ENCODE measurements at places on chromosomes 7 and 10. TPM values are rescaled to one million over a fixed set of nuclear protein-coding genes. Genes with fewer than 3 reads are reported as not detected.
A peak's percentile ranks its signal among the peaks of the same experiment; 100 is the strongest.

DNA sequence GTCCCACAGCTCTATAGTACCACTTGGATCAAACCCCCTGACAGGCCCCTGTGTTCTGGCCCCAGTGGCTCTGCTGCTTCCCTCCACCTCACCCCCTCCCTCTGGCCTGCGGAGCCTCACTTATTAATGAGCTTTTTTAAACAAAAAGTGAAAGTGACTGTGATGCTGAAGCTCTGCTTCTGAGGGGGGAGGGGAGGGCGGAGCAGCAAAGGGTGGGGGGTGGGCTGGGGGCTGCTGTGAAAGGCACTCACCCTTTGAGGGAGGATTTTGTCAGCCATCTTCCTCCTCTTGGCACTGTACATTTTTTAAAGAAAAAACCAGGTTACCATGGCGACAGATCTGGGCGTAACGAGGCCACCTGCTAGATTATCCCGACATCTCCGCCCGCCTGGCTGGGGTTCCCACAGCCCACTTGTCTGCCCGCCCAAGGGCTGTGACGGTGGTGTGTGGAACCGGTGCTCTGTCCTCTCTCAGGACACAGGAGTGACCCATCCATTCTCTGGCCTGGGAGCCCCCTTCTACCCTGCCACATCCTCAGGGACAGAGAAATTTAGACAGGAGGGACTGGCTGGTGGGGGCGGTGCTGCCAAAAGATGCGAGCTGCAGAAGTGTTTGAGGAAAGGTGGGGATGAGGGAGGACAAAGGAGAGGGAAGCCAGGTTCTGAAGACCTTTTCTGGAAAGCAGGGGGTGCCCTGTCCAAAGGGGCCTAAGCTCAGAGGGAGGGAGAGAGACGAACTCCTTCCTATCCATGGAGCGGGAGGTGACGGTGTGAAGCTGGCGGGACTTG is 4.9 kb downstream of the SMARCD3 start:
- peak; percentile 51 for DNase-seq
- no peaks in the 10 kb centered on the region for H3K4me1 ChIP-seq
- H3K27me3 ChIP-seq: no peaks in the 10 kb centered on the region

GRCh38 chr7:118870187-118870586 is 645.7 kb downstream of the ANKRD7 start:
- no peak for DNase-seq
- no peak overlapping the region for H3K27ac ChIP-seq
- no peak overlapping the region for H3K4me3 ChIP-seq
- H3K27me3 ChIP-seq: no peaks in the 10 kb centered on the region
- H3K4me1 ChIP-seq: no peaks in the 10 kb centered on the region

DNA sequence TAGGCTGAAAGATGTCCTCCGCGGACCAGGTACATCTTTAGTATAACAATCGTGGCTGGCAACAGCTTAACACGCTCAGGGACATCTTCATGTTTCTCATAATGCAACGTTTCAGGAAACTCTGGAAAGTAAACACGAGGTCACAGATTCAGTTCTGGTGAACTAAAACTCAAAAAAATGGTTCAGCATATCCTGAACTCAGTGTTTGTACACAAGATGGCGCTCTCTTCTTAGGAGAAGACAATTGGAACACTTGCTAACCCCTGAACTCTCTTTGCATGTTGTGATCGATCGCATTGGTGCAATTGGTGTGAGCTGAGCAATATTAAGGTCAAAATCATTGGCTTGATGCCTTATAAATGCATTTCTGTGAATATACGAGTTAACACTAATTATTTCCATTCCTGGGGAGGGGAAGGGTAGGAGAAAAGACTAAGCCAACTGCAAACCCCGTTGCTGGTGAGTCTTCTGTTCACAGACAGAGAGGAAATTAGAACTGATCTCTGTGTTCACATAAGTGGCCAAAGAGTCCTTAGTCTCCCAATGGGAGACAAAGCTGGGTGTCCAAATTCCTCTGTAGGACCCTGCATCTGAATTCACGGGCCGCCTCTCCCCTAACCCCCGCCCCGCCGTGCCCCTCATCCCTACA is 52.6 kb upstream of the FAM180A start:
- no peak overlapping the region for H3K27ac ChIP-seq
- DNase-seq: no peak
- H3K36me3 ChIP-seq: no peaks in the 10 kb centered on the region
- H3K4me1 ChIP-seq: no peaks in the 10 kb centered on the region
- no peaks in the 10 kb centered on the region for H3K27me3 ChIP-seq

- no peaks in the 10 kb centered on the region for H3K27me3 ChIP-seq
- H3K27ac ChIP-seq: no peak overlapping the region
- no peaks in the 10 kb centered on the region for H3K36me3 ChIP-seq
Observed at GRCh38 chr7:129163875-129164544, 19.5 kb downstream of the TSPAN33 start.

GRCh38 chr10:70576803-70577517 is 25.6 kb downstream of the PRF1 start:
- no peaks in the 10 kb centered on the region for H3K4me1 ChIP-seq
- no peak overlapping the region for H3K4me3 ChIP-seq
- no peaks in the 10 kb centered on the region for H3K36me3 ChIP-seq
- H3K27me3 ChIP-seq: no peaks in the 10 kb centered on the region
- H3K27ac ChIP-seq: no peak overlapping the region

DNA sequence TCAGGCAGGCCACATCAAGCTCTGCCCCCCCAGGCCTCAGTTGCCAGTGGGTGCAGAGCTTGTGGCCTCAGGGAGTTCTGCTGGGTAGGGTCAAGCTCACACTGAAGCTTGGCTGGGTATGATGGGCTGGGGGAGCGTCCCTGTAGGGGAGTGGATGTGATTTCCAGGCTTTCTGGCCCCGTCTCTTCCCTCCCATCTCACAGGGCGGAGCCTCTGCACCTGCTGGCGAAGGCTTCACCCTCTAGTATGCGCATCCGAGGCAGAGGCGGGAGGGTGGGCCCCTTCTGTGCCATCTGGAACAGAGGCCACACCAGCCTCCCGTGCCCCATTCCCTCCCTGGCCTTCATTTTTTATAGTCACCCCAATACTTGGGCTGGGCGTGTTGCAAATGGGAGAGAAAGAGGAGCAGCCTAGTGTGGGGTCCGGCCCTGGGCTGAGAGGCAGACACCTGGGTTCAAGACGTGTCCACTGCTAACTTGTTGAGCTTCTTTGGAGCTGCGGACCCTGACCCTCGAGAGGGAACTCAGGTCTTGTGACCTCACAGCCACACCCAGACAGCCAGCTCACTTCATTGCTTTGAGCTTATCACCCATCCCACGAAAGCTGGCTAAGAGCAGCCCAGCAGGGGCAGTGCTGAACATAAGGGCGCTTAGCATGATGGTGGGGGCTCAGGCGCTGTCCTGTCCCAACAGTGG is 2.3 kb downstream of the AQP1 start:
- H3K27ac ChIP-seq: peak overlapping the region; percentile 94
- peak; percentile 46 for DNase-seq
- H3K27me3 ChIP-seq: no peaks in the 10 kb centered on the region
- no peaks in the 10 kb centered on the region for H3K4me1 ChIP-seq
- H3K36me3 ChIP-seq: no peaks in the 10 kb centered on the region

The GHRHR gene
- total RNA-seq: 1.4 TPM

The CDHR3 gene
- total RNA-seq: 3.8 TPM

The FEZF1 gene
- total RNA-seq: not detected
